ENCODE measurements at places on chromosomes 6 and 20.

- DNase-seq: no peak
Measured at GRCh38 chr20:46630306-46630705, 21.0 kb downstream of the SLC13A3 start.

DNA sequence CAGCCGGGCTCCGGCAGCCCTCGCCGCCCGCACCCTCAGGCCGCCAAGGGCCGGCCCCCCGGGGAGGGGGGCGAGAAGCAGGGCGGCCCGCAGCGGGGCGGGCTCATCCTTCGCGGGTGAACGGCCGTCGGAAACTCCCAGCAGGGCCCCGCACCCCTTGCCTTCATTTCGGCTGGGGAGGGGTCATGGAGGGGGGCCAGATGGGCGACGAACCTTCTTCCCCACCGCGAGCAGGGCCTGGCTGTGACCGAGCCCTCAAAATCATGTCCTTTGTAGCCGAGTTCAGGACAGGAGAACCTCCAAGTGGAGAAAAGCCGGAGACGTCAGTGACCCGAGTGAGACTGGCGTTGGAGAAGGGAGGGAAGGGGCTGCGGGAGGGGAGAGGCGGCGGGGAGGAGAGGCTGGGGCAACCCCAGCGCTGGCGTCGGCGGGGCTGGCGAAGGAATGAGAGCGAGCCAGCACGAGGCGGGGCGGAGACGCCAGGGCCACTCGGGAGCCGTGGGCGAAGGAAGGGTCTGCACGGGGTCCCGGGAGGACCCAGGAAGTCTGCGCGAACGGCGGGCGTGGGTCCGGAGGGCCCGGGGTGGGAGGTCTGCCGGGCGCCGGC is 571 bp upstream of the FOXC1 start:
- DNase-seq: no peak

GRCh38 chr20:38426006-38426897 is 8.9 kb downstream of the SNHG17 start:
- no peak for DNase-seq

DNA sequence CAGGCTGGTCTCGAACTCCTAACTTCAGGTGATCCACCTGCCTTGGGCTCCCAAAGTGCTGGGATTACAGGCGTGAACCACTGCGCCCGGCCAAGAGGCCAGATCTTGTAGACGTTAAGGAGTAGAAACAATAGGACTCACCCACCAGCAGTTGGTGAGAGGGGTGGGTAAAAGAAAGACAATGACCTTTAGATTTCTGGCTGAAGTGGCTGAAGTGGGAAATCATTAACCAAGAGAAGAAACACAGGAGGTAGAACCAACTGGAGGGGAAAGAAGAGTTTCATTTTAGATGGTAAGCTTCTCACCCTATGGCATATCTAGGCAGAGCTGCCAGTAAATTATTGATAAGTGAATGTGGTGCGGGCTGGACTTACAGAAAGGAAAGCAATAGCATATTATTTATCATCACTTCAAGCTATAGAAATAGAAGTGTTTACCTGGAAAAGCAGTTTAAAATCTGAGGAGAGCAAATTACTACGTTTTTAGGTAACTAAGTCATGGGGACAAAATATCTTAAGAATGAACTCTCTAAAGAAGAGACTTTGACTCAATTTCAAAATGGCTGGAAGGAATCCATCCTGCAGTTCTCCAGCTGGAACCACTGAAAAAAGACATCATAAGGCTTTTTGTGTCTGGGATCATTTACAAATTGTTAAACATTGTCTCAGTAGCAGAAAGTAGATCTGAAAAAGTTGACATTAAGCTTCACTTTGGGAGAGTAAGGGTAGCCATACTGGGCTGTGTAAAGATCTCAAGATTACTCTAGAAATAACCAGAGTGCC is 109.6 kb downstream of the ALDH8A1 start:
- DNase-seq: no peak

DNA sequence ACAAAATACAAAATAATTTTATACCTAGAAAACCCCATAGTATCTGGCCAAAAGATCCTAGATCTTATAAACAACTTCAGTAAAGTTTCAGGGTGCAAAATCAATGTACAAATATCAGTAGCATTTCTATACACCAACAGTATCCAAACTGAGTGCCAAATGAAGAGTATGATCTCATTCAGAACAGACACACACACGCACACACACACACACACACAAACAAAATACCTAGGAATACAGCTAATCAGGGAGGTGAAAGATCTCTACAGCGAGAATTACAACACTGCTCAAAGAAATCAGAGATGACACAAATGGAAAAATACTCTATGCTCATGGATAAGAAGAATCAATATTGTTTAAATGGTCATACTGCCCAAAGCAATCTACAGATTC is 49.2 kb downstream of the TOMM6 start:
- no peak for DNase-seq

DNA sequence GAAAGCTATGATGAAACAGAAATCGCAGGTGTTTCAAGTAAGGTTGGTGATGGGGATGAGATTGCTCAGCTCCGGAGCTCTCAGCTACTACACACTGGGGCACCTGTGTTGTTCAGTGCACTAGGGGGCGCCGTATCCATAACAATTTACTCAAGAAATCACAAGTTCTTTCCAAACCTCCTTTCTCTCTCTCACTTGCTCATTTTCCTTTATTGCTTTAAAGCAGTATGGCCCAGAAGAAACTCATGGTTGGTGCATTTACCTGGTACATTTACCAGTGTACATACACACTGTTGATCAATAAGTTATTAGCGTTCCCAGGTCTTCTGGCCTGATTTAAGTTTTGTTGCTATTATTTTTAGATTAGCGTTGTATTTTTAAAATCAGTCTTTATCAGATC is 235.2 kb upstream of the TAB2 start:
- peak; percentile 55 for DNase-seq

GRCh38 chr20:48019496-48019895 is 234.2 kb upstream of the SULF2 start:
- DNase-seq: no peak

DNA sequence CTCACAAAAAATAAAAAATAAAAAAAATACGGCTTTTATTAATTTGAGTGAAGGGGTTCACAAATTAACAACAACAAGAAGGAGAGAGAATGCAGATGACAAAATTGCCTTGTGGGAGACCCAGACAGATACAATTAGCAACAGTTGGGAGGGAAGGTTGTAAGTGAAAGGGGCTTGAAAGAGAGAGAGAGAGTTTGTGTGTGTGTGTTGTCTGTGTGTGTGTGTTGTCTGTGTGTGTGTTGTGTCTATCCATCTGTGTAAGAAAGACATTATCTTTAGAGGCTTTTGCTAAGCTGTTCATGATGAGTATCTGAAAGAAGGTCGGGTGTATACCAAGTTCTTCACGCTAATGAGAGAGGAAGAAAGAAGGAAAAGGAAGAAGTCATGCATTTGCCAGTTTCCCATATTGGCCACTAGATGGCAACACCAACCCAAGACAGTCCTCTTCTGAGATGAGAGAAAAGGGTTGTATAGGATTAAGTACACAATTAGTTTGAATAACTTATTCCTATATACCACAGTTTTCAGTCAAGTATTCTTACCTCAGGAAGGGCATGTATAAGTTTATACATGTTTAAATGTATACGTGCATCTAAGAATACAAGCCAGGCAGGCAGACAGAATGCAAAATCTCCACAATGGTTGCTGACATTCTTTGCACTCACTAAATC is 63.7 kb upstream of the CD2AP start:
- peak; percentile 53 for DNase-seq

- peak; percentile 90 for DNase-seq
Measured at GRCh38 chr6:32685603-32686002, 19.1 kb upstream of the HLA-DQB1 start.

GRCh38 chr6:25706314-25707014 is 48.1 kb upstream of the SLC17A4 start:
- no peak for DNase-seq

GRCh38 chr20:3765171-3765882 is 2.2 kb downstream of the ADISSP start:
- no peak for DNase-seq

GRCh38 chr6:144652292-144652891 is 367.3 kb downstream of the UTRN start:
- DNase-seq: no peak

DNA sequence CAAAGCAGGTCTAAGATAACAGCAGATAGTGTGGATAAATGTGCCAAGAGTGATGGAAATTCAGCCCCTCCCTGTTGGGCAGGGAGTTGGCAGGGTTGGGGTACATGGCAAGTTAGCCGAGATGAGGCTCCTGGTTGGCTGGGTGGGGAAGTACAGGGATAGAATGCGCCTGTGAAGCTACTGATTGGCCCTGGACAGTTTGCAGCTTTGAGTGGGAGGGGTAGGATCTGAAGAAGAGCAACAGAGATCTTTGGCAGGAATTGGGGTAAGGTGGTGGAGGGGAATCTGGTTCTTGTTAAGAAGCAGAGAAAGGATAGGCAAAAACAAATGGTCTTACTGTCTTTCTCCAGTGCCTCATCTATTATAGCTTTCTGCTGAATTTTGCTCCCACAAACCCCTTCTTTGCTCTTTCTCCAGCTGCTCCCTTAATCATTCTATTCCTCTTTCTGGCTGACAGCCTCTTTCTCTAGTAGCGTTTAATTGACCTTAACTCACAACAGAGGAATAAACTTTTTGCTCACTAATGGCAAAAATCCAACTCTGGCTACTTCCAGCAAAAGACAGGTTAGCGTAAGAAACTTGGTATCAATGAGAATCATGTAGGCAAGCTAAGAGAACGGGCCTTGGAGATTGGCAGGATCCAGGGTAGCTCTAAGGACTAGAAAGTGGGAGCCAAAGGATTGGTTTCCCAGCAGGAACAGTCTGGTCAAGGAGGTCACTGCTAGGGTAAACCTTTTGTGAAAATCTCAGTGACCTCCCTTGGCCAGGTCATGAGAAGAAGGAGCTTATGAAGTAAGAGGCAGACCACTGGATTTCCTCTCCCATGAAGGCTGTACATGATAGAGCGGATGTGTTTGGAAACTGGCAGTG is 86.3 kb upstream of the CARMIL1 start:
- no peak for DNase-seq

DNA sequence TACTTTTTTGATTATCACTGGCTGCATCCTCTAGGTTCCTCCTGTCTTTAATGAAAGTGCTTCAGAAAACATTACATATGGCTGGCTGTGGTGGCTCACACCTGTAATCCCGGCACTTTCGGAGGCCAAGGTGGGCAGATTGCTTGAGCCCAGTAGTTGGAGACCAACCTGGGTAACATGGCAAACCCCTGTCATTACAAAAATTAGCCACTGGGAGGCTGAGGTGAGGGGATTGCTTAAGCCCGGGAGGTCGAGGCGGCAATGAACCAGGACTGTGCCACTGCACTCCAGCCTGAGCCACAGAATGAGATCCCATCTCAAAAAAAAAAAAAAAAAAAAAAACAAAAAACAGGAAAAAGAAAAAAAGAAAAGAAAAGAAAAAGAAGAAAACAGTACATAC is 35.3 kb downstream of the BEND3 start:
- DNase-seq: no peak

- no peak for DNase-seq
Measured at GRCh38 chr6:167648501-167649278, 178.0 kb upstream of the AFDN start.

DNA sequence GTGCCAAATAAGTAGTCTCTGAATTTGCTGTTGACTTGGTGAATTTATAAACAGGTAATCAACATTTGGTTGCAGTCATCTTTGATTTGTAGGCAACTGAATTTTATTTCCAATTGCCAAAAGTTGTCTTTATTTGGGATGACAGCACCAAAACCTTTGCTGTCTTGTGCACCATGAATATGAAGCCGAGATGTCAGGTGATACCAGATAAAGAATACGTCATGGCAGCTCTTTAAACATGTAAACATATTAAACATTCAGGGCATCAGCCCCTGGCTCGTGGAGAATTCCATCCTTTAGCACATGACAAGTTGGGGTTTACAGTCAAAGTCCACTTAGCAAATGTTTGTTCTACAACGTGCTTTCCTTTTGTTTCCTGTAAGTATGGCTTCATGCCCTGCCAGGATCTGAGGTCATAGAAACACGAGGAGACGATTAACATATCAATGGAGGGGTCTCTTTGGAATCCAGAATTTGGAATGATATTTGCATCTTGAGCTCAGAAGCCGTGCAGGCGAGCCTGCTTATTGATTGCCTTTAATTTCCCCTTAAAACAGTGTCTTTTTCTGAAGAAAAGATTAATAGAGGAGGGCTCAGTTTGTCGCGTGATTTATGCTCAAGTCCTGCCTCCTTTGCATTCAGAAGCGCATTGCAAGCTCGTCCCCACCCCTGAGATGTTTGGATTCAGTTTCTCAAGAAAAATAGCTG is 170.2 kb upstream of the ZNF217 start:
- no peak for DNase-seq

DNA sequence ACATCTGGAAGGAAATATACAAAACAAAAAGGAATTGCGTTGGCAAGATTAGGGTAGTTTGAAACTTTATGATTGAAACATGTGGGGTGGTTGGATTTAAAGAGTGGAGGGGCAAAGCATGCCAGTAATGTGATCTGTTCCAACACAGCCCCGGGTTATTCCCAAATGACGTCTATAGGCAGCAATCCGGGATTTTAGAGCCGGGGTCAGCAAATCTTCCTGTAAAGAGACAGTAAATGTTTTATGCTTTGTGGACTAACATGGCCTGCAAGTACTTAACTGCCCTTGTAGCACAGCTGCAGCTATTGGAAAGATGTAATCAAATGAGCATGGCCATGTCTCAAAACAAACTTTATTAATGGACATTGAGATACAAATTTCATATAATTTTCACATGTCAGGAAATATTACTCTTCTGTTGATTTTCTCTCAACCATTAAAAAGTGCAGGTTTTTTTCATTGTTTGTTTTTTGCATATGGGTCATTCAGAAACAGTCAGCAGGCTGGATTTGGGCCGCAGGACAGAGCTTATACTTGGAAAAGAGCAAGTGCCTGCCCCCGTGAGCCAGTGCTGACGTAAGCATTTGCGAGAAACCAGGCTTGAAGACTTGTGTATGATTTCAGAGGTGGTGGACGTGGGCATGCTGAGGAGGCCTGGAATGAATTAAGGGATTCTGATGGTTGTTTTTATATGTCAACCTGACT is 136.5 kb downstream of the DOK5 start:
- DNase-seq: no peak

DNA sequence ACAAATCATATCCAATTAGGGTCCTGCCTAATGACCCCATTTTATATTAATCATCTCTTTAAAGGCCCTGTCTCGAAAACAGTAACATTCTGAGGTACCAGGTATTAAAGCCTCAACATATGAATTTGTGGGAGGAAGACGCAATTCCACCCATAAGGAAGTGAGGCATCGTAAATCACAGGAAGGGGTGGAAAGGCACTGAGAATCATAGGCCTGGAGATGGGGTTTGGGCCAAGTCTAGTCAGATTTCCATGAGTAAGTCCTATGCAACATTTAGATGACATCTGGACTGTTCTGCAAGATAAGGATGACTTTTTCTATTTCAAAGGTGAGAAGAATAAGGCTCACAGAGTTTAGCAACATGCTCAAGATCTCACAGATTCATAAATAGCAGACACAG is 534.0 kb downstream of the KHDRBS2 start:
- DNase-seq: no peak

- no peak for DNase-seq
Measured at GRCh38 chr20:60480950-60481742, 522.9 kb downstream of the CDH26 start.

GRCh38 chr20:58706150-58706892 is 13.7 kb downstream of the NPEPL1 start:
- DNase-seq: no peak

GRCh38 chr6:8627085-8627861 is 191.9 kb upstream of the SLC35B3 start:
- DNase-seq: no peak

- DNase-seq: no peak
Measured at GRCh38 chr6:107699697-107700325, 124.3 kb downstream of the SCML4 start.

Data from MM.1S (cell line).